Activated effector memory CD4-positive, alpha-beta T cell treated with Interleukin-2 at 50 U/mL for 16 hours (primary cell): ENCODE measurements at places on chromosomes 7 and 10.

DNA sequence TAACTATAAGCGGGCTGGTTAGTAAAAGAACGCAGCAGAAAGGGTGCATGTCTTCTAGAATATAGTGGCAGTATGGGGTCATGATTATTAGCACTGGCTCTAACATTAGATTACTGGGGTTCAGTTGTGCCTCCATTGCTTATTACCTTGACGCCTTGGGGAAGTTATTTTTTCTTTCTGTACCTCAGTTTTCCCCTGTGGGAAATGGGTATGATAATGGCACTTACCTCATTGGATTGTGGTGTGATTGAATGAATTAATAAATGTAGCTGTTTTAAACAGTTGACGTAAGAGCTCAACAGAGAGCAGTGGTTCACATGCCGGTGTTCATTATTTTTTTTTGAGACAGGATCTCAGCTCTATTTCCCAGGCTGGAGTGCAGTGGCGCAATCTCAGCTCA lies 116.5 kb downstream of the LRRC4 start:
- DNase-seq: no peak

DNA sequence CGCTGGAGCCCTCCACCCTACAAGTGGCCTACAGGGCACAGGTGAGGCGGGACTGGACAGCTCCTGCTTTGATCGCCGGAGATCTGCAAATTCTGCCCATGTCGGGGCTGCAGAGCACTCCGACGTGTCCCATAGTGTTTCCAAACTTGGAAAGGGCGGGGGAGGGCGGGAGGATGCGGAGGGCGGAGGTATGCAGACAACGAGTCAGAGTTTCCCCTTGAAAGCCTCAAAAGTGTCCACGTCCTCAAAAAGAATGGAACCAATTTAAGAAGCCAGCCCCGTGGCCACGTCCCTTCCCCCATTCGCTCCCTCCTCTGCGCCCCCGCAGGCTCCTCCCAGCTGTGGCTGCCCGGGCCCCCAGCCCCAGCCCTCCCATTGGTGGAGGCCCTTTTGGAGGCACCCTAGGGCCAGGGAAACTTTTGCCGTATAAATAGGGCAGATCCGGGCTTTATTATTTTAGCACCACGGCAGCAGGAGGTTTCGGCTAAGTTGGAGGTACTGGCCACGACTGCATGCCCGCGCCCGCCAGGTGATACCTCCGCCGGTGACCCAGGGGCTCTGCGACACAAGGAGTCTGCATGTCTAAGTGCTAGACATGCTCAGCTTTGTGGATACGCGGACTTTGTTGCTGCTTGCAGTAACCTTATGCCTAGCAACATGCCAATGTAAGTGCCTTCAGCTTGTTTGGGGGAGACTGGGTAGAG lies at the start of gene COL1A2:
TSS of gene COL1A2 (plus strand) at position 459 of the 704 bp plus-strand sequence. CDS start at position 596, 137 bp downstream.
- no peak for DNase-seq

- no peak for DNase-seq
Observed at GRCh38 chr7:93327006-93327633, 95.0 kb downstream of the VPS50 start.

- DNase-seq: no peak
Observed at GRCh38 chr7:76051840-76052239, 3.9 kb downstream of the MDH2 start.

DNA sequence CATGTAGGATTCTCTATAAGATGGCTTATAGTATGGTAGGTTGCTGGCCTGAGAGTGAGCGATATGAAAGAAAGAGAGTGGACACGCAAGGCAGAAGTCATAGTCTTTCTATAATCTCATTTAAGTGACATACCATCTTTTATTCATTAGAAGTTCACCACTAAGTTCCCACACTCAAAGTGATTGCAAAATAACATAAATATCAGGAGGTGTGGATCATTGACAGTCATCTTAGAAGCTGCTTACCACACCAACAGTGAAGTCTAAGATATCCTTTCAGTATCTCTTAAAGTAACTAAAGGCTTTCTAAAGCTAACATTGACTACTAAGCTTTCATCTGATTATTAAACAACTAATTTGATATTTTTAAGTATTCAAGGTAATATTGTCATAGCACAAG lies 36.9 kb upstream of the GNAI1 start:
- no peak for DNase-seq

DNA sequence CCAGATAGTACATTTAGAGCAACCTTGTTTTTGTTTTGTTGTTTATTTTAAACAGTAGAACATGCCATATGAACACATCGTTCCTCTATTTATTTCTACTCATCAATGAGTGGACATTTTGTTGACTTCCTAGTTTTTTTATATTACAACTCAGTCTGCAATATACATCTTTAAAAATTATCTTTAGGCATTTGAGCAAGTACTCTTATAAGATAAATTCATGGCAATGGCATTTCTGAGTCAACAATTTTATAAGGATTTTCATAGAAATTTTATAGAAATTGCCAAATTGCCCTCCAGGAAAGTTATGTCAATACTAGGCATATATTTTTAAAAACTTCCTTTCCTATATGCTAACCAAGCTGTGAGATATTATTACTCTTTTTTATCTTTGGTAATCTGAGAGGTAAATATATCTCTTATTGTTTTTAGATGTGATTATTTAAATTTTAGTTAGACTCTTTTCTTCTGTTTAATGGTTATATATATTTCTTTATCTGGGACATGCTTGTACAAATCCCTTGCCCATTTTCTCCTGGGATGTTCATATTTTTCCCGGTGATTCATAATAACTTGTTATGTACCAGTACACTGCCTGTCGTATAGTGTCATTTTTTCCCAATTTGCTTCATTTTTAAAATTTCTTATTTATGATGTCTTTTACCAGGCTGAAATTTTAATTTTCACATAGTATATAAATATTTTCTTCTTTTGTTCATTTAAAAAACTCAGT lies 50.5 kb downstream of the FZD1 start:
- no peak for DNase-seq
